NAMALWA (cell line): ENCODE measurements at places on chromosomes 1 and 21.
A peak's percentile ranks its signal among the peaks of the same experiment; 100 is the strongest.

- DNase-seq, result peak; percentile 36
Measured at GRCh38 chr1:149883598-149884247, 15.6 kb upstream of the BOLA1 start.

- DNase-seq, result no peak
Measured at GRCh38 chr1:53308506-53308905, 19.4 kb downstream of the LRP8 start.

- no peak for DNase-seq
Measured at GRCh38 chr1:95553595-95553994, 319.6 kb downstream of the RWDD3 start.

DNA sequence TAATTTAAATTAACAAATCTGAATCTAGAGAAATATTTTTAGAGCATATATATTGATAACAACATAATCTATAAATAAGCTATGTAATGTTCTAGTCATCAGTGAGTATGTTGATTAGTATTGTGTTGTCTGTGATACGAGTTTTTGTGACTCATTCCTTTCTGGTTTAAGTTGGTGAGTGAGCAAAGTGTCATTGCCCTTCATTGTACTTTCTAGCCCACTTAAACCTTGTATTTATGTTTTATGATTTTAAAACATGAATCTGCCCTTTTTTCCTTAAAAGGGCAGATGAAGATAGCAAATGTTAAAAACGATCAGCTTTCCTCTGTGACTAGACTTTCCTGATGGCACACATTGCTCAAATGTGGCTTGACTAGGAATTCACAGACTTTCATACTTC, 38.5 kb downstream of the MACO1 start:
- DNase-seq, result no peak

- DNase-seq, result no peak
Measured at GRCh38 chr1:47235806-47236205, 3.8 kb upstream of the TAL1 start.

- no peak for DNase-seq
Measured at GRCh38 chr1:36387141-36387949, 1.6 kb upstream of the STK40 start.

- DNase-seq, result peak; percentile 91
Measured at GRCh38 chr1:226233293-226233692, 9.8 kb downstream of the MIXL1 start.

DNA sequence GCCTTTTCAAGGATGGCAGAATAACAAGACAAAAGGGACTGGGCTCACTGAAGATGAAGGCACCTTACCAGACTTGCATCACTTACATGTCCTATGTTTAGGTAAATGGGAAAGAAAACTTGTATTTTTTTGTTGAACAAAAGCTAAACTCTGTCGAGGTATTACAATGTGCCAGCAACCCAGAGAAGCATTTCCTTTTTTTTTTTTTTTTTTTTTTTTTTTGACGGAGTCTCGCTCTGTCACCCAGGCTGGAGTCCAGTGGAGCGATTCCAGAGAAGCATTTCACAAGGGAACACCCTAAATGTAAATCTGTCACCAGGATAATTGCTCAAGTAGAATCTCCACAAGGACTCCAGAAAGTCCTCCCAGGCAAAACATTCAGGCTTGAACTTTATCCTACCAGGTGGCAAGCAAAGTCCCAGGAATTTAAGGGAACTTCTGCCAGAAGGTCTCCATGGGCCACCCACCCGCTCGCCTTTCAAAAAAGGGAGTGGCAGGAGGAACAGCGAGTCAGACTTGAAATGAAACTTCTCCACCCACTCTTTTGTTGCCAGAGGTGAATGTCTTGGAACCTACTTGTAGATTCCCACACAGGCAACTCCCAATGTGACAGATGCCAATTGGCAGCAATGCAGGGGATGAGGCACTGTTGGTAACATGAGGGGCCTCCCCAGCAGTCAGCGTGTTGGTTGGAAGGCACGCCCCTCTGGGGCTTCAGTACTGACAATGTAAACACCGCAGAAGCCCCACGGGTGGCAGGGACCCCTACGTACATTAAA, 125.0 kb downstream of the TIAM1 start:
- no peak for DNase-seq

DNA sequence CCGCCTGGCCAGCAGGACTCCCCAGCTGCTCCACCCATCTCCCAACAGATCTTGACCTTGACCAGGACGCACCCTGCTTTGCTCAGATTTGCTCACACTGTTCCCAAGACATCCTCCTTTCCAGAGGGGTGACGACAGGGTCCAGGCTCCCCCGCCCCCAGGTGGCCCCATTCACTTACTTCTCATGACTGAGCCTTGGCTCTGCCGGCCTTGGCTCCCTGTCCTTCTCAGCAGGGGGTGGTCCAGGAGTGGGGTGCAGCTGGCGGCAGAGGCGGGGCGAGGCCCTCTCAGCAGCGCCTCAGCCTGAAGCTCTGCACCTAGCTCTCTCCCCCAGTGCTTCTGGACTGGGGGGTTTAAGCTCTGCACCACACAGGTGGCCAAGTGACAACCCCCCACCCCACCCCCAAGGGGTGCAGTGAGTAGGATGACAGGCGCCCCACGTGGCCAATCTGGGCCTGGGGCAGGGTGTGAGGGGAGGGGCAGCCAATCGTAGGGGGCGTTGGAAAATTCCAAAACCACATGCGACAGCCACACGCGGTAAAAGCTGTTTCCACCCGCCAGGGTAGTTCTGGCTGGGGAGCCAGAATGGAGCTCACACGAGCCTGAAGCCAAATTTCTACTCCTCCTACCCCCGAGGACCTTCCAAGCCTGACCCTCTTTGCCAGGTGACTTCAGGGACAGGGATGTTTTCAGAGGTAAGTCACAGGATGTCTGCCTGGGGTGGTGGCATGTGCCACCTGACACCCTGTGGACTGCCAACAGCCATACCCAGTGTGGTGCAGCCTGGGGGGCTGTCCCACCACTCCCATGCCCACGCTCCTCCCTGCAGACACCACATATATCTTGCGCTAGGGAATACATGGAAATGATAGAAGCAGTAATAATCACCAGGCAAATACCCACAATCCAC, 5.6 kb downstream of the RORC start:
- DNase-seq, result no peak

GRCh38 chr1:161084597-161084988, 4.8 kb downstream of the NECTIN4 start:
- DNase-seq, result no peak

GRCh38 chr1:154969246-154969645, 1.3 kb downstream of the SHC1 start:
- no peak for DNase-seq
